Vagina (tissue), 2 donors: ENCODE measurements at places on chromosomes 6 and 20. TPM values are rescaled to one million over a fixed set of nuclear protein-coding genes. Genes with fewer than 3 reads are reported as not detected.

Gene KIZ
- total RNA-seq = 25.0 TPM

Gene UNC93A
- 2.0 TPM for total RNA-seq

Gene NOX3
- total RNA-seq = not detected

Gene CRISP3
- total RNA-seq = 19.2 TPM

Gene SNX9
- 61.4 TPM for total RNA-seq

DNA sequence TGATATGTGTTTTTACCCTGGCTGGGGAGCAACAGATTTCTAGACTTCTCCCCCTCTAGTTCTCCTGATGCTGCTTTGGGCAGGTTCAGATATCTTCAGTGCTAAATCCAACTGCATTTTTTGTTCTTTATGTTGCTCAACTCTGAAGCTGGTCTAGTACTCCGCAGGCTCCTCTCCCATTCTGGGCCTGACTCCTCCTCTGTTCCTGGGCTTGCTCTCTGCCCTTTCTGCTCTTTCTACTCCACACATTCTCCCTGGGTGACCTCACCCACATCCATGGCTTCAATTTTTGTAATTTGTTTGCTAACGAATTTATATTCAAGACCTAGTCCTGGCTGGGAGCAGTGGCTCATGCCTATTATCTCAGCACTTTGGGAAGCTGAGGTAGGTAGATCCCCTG is 6.4 kb downstream of the FYN start:
- no peak for DNase-seq
- H3K27me3 ChIP-seq = no peaks in the 10 kb centered on the region
- H3K36me3 ChIP-seq = no peaks in the 10 kb centered on the region
- no peak overlapping the region for H3K27ac ChIP-seq
- H3K4me3 ChIP-seq = no peak overlapping the region

- H3K4me3 ChIP-seq = no peak overlapping the region
- H3K27ac ChIP-seq = no peak overlapping the region
- no peaks in the 10 kb centered on the region for H3K27me3 ChIP-seq
These were observed 48.3 kb downstream of the TBXT start for GRCh38 chr6:166119116-166119911.

DNA sequence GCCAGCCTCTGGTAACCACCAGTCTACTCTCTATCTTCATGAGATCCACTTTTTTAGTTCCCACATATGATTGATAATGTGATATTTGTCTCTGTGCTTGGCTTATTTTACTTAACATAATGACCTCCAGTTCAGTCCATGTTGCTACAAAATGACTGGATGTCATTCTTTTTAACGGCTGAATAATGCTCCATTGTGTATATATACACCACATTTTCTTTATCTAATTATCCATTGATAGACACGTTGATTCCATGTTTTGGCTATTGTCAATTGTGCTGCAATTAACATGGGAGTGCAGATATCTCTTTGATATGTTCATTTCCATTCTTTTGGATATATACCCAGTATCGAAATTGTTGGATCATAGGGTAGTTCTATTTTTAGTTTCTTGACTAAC is 89.3 kb downstream of the ATRN start:
- no peaks in the 10 kb centered on the region for H3K27me3 ChIP-seq
- H3K36me3 ChIP-seq = no peaks in the 10 kb centered on the region

DNA sequence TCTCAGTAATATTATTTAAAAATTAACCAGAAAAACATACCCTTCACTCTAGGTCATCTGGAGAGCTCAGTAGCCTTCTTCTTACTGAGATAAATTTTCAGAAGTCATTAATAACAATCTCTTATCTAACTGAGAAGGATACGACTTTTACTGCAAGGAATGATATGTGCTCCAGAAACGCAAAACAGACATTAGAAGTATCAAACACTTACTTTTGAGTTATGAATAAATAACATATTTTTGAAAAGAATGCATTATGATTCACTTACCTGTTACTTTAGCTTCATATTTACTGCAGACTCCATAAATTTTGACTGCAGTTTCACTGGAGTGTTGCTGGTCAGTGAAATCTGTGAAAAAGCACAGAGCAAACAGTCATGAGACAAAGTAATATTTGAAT is 668.7 kb upstream of the NRSN1 start:
- no peaks in the 10 kb centered on the region for H3K36me3 ChIP-seq
- no peak overlapping the region for H3K4me3 ChIP-seq
- no peak overlapping the region for H3K27ac ChIP-seq
- no peak for DNase-seq
- no peaks in the 10 kb centered on the region for H3K4me1 ChIP-seq
- H3K27me3 ChIP-seq = no peaks in the 10 kb centered on the region

DNA sequence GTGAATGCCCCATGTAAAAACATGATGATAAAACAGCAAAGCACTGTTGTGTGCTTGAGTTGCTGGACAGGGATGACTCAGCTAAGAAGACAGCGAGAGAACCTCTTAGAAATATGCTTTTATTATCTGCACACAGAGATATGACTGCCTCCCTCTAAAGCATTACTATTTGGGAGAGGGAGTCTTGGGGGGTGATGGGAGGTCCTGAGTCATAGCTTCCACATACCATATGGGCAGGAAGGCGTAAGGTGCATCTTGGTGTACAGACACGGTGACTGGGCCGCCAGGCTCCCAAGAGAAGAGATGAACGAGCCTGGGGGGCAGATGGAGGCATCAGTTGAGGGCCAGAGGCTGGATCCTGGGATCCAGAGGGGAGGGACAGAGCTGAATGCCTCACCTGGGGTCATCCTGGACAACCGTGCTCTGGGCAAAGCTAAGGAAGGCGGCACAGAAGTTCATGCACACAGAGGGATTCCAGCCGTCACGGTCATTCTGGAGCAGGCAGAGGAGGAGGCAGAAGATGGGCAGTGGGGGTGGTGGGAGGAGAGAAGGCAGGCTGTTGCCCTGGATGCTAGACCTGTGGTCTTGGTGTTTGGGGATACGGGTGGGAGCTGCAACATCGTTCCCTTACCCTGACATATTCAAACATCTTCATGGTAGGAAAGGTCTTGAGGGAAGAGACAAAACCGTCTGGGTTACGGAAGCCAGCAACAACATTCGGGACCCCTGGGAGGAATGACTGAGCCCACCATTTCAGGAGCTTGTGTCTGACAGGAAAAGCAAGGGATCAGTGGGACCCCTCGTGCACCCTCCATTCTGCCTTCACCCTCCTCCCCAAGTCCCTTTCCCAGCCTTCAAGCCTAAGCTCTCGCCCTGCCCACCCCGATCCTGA is 2.0 kb downstream of the DXO start:
- no peak overlapping the region for H3K27ac ChIP-seq
- H3K36me3 ChIP-seq = peaks cover 51% of the 10 kb centered on the region
- no peaks in the 10 kb centered on the region for H3K27me3 ChIP-seq
- H3K4me3 ChIP-seq = no peak overlapping the region
- H3K4me1 ChIP-seq = peaks cover 42% of the 10 kb centered on the region

GRCh38 chr6:35400901-35401311 is 51.2 kb upstream of the FANCE start:
- DNase-seq = no peak
- H3K4me1 ChIP-seq = peaks cover 5% of the 10 kb centered on the region
- H3K27me3 ChIP-seq = no peaks in the 10 kb centered on the region
- H3K36me3 ChIP-seq = no peaks in the 10 kb centered on the region
- H3K27ac ChIP-seq = no peak overlapping the region
- H3K4me3 ChIP-seq = no peak overlapping the region

DNA sequence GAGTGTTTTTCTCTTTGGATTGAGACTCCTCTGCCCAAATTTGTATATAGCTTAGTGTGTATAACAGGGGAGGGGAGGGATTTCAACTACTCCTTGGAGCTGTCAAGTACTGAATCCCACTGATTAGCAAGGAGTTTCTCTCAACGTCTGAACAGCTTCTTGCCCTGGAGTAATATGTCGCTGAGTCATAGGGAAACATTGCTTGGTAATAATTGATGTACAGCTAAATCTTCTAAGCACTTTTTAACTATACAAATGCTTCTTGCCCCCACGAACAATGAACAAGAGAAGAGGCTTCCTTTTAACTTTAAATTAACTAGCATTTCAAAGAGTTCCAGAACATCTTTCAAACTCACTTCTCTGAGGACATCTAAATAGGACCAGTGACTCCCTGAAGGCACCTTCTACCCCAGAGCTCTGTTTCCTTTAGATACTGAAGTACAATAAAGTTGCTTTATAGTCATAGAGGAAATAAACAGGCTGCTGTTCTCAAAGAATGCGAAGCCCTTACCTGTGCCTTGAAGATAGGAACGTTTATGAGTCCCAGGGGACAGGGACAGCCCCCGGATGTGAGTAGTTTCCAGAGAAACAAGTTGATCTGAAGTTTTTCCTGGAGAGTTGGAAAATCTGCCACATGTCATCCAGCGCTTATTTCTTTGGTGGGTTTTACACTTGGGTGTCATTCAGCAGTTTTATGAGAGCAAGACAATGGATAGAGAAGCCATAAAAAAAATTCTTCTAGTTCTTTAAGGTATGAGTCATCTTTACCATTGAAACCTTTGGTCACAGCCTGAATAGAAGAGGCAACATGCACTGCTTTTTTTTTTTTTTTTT is 462.5 kb upstream of the BTBD3 start:
- peaks cover 29% of the 10 kb centered on the region for H3K4me1 ChIP-seq
- H3K36me3 ChIP-seq = no peaks in the 10 kb centered on the region
- H3K27me3 ChIP-seq = no peaks in the 10 kb centered on the region

GRCh38 chr6:132399376-132400074 is 1.8 kb downstream of the MOXD1 start:
- H3K27me3 ChIP-seq = no peaks in the 10 kb centered on the region
- H3K4me3 ChIP-seq = no peak overlapping the region
- H3K4me1 ChIP-seq = peaks cover 24% of the 10 kb centered on the region
- peak overlapping the region; percentile 66 for H3K27ac ChIP-seq

DNA sequence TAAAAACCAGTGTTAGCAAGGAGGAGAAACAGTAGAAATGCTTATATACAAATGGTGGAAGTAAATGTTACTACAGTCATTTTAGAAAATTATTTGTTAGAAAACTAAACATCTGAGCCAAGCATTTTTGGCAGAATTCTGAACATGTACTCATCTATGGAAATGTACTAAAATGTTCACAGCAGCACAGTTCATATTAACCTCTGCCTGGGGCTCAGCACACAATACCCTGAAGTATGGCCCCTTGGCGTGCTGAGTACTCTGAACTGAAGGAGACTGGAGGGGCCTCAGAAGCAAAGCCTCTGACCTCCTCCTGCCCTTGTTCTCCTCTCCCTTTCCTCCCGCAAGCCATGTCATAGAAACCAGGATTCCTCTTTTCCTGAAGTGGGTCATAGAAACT is 66.2 kb upstream of the RALGAPA2 start:
- no peak overlapping the region for H3K27ac ChIP-seq
- H3K4me3 ChIP-seq = no peak overlapping the region
- no peak for DNase-seq
- no peaks in the 10 kb centered on the region for H3K36me3 ChIP-seq
- H3K27me3 ChIP-seq = no peaks in the 10 kb centered on the region
- peaks cover 18% of the 10 kb centered on the region for H3K4me1 ChIP-seq

DNA sequence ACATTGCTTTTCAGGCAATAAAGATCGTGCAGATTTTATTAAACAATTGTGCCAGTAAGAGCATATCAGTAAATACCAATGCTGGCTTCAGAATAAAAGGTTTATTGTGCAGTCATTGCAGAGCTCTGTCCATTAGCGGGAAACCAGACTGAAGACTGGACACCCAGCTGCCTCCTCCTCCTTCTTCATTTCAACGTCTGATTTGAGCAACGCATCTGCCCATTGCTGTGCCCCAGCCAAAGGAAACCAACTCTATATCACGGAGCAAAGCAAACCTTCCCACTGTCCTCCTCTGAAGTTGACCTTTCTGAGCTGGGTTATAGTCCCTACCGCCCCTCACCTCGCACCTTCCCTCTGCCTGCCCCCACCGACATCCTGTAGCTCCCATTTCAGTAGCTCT is 80.8 kb downstream of the SLC22A23 start:
- H3K36me3 ChIP-seq = no peaks in the 10 kb centered on the region
- no peak for DNase-seq
- H3K4me1 ChIP-seq = no peaks in the 10 kb centered on the region
- no peak overlapping the region for H3K27ac ChIP-seq
- H3K27me3 ChIP-seq = no peaks in the 10 kb centered on the region
- no peak overlapping the region for H3K4me3 ChIP-seq

DNA sequence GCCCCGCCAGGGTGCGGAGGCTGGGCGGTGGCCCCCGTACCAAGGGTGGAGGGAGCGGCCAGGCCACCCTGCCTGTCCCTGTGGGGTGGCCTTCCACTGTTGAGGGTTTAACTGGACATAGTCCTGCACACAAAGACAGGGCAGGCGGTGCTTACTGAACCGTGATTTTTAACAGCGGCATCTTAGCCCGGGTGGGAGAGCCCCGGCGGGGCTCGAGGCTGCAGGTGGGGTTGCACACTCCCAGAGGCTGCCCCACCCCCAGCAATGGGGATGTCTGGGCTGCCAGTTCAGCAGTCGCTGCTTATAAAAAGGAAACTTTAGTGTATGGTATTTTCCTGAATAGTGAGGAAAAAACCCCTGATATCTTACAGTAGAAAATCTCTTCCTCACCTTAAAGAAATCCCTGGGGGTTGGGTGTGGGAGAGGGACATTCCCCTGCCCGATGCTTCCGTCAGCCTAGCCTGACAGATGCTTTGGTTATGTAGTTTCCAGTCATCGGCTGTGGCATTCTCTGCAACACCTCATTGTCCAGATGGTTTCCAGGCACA is 79.4 kb downstream of the IRF4 start:
- DNase-seq = no peak
- no peaks in the 10 kb centered on the region for H3K36me3 ChIP-seq
- H3K27ac ChIP-seq = no peak overlapping the region

DNA sequence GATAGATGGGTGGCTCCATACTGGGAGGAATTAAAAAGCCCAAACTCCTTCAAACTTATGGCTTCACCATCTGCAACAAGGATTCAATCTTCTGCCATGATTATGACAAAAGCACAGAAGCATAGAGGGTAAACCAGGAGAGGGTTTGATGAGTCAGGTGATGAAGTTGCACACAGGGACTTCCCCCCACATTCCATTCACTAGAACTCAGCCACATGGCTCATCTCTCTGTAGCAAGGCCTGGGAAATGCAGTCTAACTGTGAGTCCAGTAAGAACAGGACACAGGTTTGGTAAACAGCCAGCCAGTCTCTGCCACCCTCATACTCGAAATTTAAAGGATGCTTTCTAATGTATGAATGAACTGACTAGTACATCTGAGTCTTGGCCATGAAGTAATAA is 142.9 kb downstream of the HIVEP2 start:
- no peak for DNase-seq
- no peak overlapping the region for H3K4me3 ChIP-seq
- H3K27me3 ChIP-seq = no peaks in the 10 kb centered on the region
- no peaks in the 10 kb centered on the region for H3K36me3 ChIP-seq
- H3K4me1 ChIP-seq = no peaks in the 10 kb centered on the region
- H3K27ac ChIP-seq = no peak overlapping the region
